Stimulated activated CD8-positive, alpha-beta memory T cell treated with anti-CD3 and anti-CD28 coated beads, Interleukin-2, amount 100 ng/mL, for 1 hour (primary cell): ENCODE measurements at places on chromosomes 7 and 10.

DNA sequence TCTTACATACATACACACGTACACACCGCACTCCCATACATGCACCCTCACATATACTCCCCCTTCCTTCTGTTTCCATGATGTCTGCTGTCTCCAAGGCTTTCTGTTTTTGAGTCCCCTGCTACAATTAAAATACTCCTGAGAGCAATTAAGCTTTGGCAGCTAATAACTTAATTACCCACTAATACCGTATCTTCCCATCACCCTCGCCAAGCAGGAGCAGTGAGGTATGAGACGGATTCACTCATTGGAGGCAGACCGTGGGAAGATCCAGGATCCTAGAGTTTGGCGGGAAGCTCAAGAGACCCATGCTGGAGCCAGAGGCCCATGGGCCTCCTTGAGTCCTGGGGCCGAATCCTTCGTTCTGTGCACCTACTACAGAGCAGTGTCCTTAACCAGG is 1.7 kb upstream of the CALN1 start:
- no peak for DNase-seq

DNA sequence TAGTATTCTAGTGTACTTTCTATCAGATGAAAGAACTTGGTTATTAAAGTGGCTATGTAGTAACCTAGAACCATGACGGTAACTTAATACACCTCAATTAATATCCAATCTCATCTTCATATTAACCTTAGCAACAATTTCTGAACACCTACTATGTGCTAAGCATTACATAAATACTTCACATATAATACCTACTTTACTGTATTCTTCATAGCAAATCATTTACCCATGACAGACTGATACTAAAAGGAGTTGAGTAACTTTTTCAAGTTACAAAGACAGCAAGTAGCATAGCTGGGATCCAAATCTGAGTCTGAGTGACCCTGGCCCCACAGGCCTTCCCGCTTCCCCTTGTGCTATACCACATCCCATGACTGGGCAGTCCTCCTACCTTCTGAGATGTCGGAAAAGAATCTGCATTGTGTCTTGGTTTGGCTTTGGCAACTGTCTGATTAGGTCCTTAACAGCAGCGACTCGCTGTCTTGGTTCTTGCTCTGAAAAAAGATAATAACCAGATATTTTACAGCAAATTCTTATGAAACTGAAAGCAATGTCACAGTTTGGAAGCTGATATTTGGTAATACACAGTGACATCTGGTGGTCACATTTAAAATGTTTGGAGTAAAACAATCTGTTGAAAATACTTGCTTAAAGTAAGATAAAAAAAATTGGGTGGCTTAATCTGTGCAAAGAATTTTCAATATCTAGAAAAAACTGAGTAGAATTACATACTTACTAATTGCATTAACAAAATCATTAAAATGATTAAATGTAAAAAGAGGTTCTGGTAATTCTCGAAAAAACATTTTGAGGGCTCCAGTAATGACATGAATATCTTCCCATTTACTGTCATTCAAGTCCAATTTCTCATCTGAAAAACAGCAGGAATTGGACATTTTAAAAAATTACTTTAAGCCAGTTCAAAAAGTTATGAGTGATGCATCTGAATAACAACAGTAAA is 120.1 kb downstream of the ARHGAP12 start:
- DNase-seq = no peak

GRCh38 chr7:123864966-123865365 is 20.0 kb downstream of the HYAL4 start:
- DNase-seq = no peak

GRCh38 chr7:38274486-38274885 is 1.1 kb upstream of the TARP start:
- no peak for DNase-seq

DNA sequence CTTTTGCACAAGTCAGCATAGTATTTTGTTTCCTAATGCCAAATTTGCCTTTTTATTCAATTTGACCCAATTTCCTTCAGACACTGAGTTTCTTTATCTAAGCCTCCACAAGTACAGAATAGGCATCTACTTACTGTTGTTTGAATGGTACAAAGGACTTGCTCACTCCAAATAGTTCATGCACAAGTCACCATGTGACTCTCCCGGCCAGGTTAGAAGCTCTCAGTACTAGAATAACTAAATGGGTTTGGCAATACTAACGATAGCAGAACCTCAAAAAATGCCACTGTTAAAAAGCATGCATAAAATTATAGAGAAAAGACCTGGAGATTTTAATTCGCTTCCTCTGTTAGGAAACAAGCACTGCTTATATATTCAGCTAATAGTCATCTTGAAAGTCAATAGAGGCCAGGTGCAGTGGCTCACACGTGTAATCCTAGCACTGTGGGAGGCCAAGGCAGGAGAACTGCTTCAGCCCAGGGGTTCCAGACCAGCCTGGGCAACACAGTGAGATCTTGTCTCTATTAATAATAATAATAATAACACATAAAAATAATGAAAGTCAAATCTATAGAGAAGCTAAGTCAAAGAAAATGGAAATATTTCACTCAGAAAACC is 335.8 kb upstream of the MBL2 start:
- no peak for DNase-seq

DNA sequence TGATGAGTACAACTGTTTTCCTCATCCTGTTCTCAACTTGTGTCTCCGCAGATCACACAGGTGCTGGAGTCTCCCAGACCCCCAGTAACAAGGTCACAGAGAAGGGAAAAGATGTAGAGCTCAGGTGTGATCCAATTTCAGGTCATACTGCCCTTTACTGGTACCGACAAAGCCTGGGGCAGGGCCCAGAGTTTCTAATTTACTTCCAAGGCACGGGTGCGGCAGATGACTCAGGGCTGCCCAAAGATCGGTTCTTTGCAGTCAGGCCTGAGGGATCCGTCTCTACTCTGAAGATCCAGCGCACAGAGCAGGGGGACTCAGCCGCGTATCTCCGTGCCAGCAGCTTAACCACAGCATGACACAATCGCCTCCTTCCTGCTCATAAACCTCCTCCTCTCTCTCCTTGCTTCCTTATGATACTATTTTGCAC is 126.7 kb upstream of the PRSS58 start:
- no peak for DNase-seq
